Stimulated activated CD4-positive, alpha-beta T cell treated with anti-CD3 and anti-CD28 coated beads, Interleukin-15, amount 100 ng/mL, for 1 hour (primary cell): ENCODE measurements at places on chromosomes 3 and 15.

DNA sequence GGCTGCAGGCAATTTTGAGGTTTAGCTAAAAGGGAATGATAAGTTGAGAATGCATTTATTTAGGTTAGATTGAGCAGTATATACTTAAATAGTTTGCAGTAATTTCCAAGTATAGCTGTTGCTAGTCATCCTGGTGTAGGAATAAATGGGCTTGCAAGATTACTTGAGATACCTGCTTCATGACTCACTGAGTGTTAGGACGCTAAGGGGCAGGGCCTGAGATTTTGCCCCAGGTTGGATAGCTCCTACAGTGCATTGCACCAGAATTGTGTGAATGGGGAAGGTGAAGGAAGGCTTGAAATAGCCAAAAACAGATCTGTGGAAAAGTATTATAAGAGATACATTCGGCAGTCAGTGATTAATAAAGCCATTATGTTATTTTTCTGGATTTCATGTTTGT, 72.8 kb downstream of the KCNH8 start:
- DNase-seq: no peak

GRCh38 chr3:172653004-172653572, 57.8 kb downstream of the NCEH1 start:
- DNase-seq: no peak

- DNase-seq: no peak
Measured at GRCh38 chr3:194404365-194405140, 5.5 kb upstream of the GP5 start.

- DNase-seq: no peak
Measured at GRCh38 chr3:9613056-9613748, 36.1 kb upstream of the MTMR14 start.

DNA sequence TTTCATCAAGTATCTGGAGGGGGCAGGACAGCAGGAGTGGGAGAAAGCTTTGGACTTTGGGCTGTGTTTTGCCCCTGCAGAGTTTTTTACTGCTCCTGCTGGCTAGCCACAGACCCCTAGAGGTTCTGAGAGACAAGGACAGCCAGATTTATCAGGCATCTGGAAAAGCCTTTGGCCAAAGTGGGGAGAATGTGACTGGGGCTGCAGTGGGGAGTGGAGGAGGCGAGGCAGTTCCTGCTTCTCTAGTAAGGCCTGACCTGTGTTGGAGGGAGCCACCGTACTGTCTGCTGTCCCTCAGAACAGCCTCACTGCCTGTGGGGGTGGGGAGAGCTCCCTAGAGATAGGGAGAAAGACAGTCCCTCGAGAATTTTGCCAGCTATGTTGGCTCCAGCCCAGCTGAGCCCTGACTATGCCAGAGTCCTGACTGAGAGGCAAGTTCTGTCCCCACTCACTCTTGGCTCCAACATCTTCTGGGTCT, 2.2 kb downstream of the ALPK3 start:
- DNase-seq: no peak
